Left ventricle myocardium superior (tissue), 1 donor: ENCODE measurements at places on chromosomes 3 and 15.
A peak's percentile ranks its signal among the peaks of the same experiment; 100 is the strongest.

DNA sequence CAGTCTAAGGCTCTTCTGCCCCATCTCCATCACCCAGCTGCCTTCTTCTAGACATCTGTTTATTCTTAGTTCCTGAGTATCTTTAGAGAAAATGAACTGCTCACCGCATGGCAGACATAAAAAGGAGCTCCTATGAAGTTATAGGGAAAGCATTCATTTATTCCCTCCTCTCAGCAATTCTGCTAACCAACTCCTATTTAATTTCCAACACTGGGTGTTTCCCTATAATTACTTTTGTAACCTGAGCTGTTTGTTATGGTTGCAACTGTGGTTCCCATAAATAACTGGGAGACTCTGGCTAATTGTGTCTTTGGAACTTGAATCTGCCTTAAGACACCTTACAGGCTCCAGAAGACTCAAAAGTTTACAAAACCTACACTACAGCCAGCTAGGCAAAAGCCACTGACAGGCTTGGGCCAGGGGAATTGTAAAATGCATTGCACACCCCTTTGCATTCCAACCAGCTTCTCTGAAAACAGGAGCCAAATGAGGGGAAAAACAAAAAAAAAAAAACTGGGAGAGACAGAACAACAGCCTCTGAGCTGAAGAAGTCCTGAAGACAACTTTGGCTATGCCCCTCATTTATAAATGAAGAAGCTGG is 231.5 kb upstream of the FEZF2 start:
- DNase-seq = no peak

- no peak for DNase-seq
Measured at GRCh38 chr3:121624147-121624899, 31.1 kb downstream of the FBXO40 start.

DNA sequence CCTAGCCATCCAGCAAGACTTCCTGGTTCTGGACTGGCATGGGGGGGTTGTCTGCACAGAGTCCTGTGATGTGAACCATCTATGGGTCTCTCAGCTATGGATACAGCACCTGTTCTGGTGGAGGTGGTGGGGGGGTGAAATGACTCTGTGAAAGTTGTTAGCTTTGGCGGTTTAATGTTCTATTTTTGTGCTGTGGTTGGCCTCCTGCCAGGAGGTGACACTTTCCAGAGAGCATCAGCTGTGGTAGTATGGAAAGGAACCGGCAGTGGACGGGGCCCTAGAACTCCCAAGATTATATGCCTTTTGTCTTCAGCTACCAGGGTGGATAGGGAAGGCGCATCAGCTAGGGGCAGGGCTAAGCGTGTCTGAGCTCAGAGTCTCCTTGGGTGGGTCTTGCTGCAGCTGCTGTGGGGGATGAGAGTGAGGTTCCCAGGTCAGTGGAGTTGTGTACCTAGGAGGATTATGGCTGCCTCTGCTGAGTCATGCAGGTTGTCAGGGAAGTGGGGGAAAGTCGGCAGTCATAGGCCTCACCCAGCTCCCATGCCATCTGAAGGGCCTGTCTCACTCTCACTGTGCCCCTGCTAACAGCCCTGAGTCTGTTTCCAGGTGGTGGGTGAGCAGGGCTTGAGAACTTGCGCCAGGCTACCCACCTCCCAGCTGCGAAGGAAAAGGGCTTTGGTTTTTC is 7.1 kb upstream of the LARS2 start:
- DNase-seq = peak; percentile 35

- DNase-seq = no peak
Measured at GRCh38 chr3:124517306-124517705, 212.9 kb upstream of the UMPS start.

DNA sequence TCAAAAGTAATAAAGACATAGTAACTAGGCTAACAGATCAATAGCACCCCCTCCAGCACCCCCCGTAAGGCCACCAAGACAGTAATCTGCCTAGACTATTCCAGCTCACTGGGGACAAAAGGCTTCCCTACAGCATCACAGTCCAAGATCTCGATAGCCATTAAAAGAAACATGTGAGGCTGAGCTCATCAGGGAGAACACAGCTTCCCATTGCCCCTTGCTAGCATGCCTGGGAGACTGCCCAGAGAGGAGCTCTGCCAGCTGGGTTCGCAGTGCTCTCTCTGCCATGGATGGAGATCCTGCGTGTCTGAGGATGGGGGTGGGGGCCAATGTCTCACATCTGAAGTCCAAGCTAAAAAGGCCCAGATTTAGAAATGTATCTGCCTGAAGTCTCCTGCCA is 17.8 kb downstream of the LRIG1 start:
- DNase-seq = peak; percentile 88

- DNase-seq = no peak
Measured at GRCh38 chr15:90213122-90213817, 12.1 kb downstream of the SEMA4B start.

- DNase-seq = no peak
Measured at GRCh38 chr3:71565316-71565715, 18.2 kb downstream of the FOXP1 start.

GRCh38 chr3:23325466-23326065 is 122.4 kb downstream of the UBE2E2 start:
- DNase-seq = no peak

DNA sequence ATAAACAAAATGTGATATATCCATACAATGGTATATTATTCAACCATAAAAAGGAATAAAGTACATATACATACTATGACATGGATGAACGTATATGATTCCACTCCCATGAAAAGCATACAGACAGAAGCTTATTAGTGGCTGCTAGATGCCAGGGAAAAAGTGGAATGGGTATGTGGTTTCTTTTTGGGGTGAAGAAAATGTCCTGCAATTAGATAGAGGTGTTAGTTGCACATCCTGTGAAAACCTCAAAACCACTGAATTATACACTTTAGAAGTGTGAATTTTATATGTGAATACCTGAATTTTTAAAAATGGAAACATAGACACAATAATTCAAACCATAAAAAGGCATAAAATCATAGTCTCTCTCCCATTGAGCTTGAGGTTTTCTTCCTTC is 11.2 kb downstream of the DENND6A start:
- no peak for DNase-seq
